ENCODE measurements at places on chromosomes 12 and 14.

DNA sequence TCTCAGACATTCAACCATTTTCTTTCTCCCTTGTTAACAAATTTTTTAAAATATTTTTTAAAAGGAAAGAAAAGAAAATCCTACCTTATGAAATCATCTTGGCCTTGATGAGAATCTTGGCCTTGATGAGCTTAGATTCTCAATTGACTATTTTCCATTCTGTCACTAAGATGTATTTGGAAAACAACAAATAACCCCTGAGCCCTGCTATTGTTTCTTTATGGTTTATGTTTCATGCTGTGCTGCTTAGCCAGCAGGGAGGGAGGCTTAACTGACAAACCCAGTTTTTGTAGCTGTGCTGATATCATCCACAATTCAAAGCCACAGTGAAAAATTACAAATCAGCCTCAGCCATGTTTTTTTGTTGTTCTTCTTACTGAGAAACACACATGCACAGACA, 404.1 kb downstream of the RAD51B start:
- no peak for DNase-seq

GRCh38 chr14:70073924-70074566, 114.7 kb downstream of the SLC8A3 start:
- no peak for DNase-seq

DNA sequence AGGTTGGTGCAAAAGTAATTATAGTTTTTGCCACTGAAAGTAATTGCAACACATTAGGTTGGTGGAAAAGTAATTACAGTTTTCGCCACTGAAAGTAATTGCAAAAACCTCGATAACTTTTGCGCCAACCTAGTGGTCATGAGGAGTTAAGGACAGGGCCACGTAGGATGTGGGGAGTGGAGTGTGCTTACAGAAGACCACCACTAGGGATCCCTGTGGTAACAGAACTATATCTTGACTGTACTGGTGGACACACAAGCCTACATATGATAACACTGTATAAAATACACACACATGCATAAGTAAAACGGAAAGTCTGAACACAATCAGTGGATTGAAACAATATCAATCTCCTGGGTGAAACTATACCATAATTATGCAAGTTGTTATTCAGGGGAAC, 187.4 kb upstream of the ABCD2 start:
- no peak for DNase-seq

DNA sequence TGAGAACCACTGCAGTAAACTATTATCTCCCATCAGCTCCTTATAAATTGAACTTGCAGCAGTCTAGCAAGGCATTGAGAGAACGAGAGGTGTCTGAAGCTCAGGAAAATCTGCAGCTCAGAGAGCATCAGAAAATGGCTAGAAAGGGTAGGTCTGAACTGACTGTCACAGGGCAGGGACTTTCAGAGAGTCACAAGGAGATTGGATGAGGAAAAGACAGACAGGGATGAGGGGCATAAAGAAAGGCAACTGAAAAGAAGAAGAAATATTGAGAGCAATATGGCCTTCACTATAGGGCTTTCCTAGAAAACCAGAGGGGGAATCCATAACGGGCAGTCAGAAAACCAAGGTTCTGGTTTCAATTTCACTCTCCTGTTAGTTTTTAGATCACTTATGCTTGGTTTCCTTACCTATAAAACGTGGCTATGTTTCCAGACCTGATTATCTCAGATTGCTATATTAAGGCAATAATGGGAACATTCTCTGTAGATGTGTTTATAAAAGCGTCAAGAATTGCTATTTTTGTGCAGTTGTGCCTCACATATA, 40.9 kb downstream of the PDE6H start:
- DNase-seq, result no peak

GRCh38 chr12:83769151-83769550, 1082.4 kb downstream of the TMTC2 start:
- DNase-seq, result no peak

DNA sequence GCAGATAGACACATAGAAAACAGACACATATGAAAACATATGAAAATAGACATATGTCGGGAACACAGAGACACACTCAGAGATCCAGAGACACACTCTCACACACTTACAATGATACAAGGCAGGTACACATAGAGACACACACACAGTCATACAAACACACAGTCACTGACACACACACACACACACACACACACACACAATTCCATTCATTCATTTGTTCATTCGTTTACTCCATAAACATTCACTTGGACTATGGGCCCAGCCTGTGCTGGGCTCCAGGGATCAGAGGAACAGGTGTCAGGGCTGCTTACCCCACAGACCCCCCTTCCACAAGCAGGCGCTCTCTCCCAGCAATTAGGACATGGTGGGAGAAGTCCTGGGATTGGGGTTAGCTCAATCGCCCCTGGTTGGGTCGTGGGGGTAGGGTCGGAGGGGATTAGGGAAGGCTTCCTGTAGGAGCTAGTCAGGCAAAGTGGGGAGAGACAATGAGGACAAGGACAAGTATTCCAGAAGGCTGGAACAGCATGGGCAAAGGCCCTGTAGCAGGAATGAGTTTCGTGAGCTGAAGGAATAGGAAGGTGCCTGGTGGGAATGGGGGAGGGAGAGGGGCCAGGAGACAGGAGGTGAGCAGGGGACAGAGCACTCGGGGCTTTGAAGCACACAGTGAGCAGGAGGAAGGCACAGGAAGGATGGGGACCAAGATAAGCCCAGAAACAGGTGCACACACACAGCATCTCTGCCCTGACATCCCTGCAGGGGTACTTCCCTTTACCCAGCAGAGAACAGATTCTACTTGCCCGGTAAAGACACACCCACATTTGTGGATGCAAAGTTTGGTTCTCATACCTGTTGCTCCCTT, 6.5 kb downstream of the RASAL1 start:
- DNase-seq, result no peak

- DNase-seq, result no peak
These were observed 24.0 kb upstream of the LGR5 start for GRCh38 chr12:71415336-71416231.

DNA sequence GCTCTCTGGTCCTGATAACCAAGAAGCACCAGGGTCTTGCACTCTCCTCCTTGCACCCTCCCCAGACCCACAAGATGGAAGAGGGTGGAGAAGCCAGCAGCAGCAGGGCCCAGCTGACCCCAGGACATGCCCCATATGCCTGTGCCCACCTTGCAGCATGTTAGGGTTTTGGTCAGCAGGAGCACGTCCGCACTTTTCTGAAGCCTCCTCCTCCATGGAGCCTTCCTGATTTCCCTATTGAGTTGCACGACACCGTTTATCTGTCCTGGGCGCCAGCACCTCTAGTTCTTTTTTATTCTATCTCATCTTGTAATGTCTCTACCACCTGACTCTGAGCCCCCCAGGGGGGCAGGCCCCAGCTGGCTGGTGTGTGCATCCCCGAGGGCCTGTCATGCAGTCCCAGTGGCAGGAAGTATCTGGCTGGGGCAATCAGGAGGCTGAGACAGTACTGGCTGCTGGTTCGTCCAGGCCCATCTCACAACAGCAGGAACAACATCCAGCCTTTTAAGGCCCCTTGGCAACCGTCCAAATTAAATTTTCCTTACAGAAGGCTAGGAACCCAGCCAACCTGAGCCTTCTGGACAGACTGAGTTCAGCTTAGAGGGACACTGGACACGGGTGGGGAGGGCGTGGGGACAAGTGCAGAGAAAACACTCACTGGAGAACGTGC, 39.6 kb downstream of the CCDC85C start:
- no peak for DNase-seq

GRCh38 chr12:53506450-53506785, 866 bp downstream of the NPFF start:
- DNase-seq, result no peak

GRCh38 chr12:75481774-75482173, 1.2 kb downstream of the GLIPR1 start:
- DNase-seq, result no peak

DNA sequence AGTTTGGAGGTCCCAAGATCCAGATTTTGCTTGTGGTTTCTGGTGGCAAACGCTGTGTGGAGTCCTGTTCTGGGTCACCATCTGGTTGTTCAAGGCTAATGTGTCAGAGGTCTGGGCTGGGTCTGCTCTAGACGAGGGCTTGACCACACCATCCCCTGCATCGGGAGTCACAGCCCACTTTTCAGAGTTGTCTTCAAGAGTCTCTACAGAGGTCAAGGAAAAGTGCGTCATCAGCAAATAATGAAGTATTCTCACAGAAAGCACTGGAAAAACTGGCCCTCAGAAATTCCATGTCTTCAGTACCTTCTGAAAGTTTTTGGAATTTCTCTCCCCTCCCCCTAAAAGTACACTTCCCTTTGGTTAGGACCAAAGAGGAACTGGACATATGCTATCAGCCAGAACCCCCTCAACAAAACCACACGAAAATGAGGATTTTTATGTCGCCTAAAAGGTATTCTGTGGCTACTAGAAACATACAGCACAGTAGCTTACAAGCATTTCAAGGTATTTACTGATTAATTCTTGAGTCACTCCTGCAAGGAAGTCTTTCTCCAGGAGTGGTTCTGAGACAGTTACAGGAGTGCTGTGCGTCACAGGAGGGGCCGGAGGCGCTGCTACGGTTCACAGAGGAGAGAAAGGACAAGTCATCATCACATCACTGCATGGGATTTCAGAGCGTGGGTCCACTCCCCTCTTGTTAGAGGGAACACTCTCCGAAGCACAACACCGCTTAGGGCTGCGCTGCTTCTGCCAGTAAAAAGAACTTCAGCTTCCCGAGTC, 35.4 kb downstream of the RAD52 start:
- no peak for DNase-seq

GRCh38 chr12:94704452-94705306, 54.3 kb upstream of the TMCC3 start:
- no peak for DNase-seq

- DNase-seq, result no peak
These were observed 96.7 kb downstream of the IRF2BPL start for GRCh38 chr14:76931631-76932402.

DNA sequence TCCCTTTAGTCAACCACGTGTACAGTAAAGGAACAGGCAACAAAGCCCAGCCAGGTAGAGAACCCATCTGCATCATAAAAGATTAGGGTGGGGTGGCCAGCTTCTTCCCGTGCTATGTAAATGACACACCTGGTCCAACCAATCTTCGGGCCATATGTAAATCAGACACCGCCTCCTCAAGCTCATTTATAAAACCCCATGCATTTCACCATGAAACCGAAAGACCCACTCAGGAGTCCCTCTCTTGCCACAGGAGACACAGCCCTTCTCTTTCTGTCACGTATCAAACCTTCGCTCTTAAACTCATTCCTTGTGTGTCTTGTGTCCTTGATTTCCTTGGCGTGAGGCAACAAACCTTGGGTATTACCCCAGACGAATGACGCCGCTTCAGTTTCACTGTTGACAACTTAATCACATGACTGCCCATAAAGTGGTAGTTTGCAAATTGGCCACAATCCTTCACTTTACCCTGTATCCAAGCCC, 59.8 kb upstream of the TBPL2 start:
- no peak for DNase-seq

- DNase-seq, result no peak
These were observed 703 bp downstream of the TMED10 start for GRCh38 chr14:75175677-75176141.

GRCh38 chr14:91774140-91775096, 42.5 kb upstream of the CATSPERB start:
- DNase-seq, result no peak

- no peak for DNase-seq
These were observed 1.5 kb upstream of the STAT6 start for GRCh38 chr12:57112492-57113294.

GRCh38 chr12:15443050-15443449, 120.7 kb downstream of the PTPRO start:
- no peak for DNase-seq

GRCh38 chr12:6839482-6840201, 1.1 kb upstream of the GNB3 start:
- no peak for DNase-seq

GRCh38 chr12:89700191-89700810, 8.3 kb downstream of the ATP2B1 start:
- DNase-seq, result no peak

- DNase-seq, result no peak
These were observed 34.9 kb downstream of the PLEKHD1 start for GRCh38 chr14:69519204-69520100.

DNA sequence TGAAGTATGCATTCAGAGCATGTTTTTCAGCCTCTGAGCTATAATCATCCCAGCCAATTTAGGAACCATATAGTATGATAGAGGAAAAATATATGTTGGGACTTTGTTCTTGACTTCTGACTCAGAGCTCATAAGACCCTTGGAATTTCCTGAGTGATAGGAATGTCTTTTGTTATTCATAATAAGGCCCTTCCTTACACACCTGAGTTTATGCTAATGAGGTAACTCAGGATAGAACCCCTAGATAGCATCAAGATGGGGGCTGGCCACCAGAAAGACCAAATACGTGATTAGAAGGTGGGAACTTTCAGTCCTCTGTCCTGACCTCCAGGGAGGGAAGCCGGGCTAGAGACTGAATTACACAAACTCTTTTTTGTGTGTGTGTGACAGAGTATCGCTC, 32.4 kb upstream of the PLEK2 start:
- DNase-seq, result no peak

Measured in vagina (tissue), 2 donors.